ENCODE measurements at places on chromosomes 5 and 9.

- DNase-seq = no peak
Observed at GRCh38 chr9:137505421-137506140, 44.6 kb downstream of the PNPLA7 start.

DNA sequence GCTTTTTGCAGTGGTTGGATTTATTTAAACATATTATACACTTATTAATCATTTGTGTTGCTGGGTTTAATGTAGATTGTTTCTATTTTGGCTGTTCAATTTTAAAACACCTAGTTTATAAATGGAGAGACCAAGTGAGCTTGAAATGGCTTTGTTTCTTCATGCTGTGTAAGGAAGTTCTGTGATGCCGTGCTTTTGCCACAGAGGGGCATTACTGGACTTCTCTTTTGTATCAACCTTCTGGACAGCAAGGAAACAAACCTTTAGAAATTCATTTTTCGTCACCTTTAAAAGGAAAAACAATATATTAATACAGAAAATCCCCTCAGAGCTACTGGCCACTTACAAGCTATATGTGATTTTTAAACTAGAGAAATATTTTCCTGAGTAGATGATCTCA lies 81.9 kb downstream of the DMRTA1 start:
- DNase-seq = no peak

GRCh38 chr9:34240006-34240405 lies 61.2 kb downstream of the UBAP1 start:
- no peak for DNase-seq

DNA sequence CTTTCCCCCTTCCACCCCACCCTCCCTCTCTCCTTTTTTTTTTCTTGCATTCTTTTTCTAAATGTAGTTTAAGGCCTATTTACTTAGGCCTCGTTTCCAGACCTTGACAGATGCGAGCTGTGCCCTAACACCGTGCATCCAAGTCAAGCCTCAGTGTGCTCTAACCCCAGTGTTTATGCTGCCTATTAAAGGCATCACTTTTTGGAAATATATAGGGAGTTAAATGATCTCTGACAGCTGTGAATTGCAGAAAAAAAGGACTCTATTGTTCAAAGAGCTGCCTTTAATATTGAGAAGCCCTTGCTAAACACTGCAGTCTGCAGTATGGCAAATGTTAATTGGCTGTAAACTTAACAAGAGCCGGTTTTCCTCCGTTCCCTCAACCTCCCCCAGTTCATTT lies 270.4 kb upstream of the TUT7 start:
- DNase-seq = no peak

DNA sequence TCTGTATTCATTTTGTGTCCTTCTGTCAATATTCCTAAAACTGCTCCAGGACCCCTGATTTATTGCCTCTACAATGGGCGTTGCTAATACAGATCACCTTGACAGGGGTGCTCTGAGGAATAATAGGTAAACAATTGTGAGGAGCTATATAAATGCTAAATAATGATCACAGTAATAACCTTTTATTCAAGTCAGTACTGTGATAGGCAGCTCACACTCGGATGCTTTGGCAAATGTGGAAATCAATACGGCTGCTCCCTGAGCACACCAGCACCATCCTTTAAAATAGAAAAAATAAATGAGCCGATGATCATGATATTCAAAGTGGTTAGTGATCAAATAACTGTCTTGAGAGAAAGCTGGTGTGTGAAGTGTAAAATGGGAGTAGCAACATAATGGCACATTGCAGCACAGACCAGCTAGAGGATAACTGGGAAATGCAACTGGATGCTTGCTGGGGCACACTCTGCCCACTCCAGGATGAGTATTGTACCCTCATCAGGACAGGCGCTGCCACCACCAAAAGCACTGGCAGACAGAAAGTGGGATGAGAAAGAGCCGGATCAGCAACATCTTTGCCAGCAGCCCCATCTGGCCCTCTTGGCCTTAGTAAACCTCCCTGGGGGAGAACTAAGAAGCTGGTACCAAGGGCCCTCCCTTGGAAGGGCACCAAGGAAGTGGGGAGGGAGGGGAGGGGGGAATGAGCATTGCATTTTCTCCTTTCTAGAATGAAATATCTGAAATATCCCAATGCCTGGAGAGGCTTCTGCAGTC lies 69.4 kb upstream of the SPATA31D4 start:
- no peak for DNase-seq

GRCh38 chr5:34923694-34924461 lies 5.5 kb upstream of the DNAJC21 start:
- no peak for DNase-seq

DNA sequence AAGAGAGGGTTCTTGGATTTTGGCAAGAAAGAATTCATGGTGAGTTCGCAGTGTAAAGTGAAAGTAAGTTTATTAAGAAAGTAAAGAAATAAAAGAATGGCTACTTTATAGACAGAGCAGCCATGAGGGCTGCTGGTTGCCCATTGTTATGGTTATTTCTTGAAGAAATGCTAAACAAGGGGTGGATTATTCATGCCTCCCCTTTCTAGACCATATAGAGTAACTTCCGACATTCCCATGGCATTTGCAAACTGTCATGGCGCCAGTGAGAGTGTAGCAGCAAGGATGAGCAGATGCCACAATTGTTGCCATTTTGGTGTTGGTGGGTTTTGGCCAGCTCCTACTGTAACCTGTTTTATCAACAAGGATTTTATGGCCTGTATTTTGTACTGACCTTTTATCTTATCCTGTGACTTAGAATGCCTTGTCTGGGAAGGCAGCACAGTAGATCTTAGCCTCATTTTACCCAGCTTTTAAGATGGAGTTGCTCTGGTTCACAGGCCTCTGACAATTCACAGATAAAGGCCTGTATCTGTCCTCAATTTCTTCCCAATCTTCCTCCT lies 1026.1 kb upstream of the DMAC1 start:
- DNase-seq = no peak

DNA sequence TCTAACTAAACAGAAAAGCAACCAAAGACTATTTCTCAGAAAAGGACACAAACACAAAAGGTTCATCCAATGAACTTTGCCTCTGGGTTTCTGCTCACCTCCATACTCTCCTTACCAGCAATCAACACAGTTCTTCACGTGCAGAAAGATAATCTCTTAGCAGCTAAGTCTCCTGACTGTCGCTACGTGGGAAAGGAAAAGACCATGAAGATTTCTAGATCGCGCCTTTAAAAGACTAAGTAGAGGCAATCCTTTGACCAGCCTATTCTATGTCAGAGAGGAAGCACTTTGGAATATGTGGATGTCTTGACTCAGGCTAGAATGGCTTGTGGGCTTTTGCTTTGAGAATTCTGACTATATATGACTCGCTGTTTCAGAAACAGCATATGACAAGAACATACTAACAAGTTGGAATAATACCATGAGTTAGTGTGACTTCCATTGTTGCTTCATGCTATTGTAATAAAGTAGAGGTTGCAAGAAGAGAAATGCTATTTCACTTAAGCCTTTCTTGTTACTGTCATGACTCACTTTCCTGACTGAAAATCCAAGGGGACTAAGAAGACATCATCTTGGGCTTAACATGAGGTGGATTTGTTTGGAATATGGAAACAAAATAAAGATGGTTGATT lies 339.5 kb upstream of the RFX3 start:
- DNase-seq = no peak

GRCh38 chr5:173155912-173156311 lies 11.6 kb downstream of the BNIP1 start:
- no peak for DNase-seq
